Cardiac muscle cell (in vitro differentiated cells and primary cell): ENCODE measurements at places on chromosomes 2 and 18.

DNA sequence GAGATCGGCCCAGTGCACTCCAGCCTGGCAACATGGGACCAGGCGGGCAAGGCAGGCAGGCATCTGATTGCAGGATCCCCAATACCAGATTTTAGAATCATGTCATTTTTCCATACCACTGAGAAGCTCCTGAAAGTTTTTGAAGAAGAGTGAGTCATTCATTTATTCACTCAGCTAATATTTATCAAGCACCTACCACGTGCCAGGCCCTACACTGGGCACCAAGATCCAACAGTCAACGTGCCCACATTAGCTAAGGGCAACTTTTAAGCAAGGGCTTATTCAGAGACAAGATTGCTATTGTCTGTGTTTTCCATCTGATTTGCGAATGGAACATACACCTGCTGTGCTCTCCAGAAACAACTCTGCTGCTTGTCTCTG, 126.8 kb upstream of the LGALSL start:
- no peaks in the 10 kb centered on the region for H3K36me3 ChIP-seq
- DNase-seq = no peak
- no peak overlapping the region for H3K27ac ChIP-seq
- H3K4me1 ChIP-seq = peaks cover 10% of the 10 kb centered on the region
- H3K4me3 ChIP-seq = no peak overlapping the region

DNA sequence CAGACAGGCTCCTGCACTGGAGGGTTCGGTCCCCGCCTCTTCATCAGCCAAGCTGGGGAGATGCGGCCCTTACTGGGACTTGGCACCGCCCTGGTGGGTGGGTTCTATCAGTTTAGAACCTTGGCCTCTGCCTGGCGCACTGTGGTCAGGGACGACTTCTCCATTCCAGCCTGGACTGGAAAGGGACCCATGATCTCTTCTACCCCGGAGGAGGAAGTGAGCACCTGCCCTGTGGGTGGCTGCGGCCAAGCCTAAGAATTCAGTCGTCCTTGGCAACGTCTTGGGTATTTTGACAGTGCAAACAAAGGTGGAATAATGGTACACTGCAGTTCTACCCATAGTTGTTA, 106.9 kb upstream of the CD302 start:
- peaks cover 68% of the 10 kb centered on the region for H3K27me3 ChIP-seq
- H3K36me3 ChIP-seq = no peaks in the 10 kb centered on the region
- no peak for DNase-seq
- H3K4me1 ChIP-seq = no peaks in the 10 kb centered on the region

DNA sequence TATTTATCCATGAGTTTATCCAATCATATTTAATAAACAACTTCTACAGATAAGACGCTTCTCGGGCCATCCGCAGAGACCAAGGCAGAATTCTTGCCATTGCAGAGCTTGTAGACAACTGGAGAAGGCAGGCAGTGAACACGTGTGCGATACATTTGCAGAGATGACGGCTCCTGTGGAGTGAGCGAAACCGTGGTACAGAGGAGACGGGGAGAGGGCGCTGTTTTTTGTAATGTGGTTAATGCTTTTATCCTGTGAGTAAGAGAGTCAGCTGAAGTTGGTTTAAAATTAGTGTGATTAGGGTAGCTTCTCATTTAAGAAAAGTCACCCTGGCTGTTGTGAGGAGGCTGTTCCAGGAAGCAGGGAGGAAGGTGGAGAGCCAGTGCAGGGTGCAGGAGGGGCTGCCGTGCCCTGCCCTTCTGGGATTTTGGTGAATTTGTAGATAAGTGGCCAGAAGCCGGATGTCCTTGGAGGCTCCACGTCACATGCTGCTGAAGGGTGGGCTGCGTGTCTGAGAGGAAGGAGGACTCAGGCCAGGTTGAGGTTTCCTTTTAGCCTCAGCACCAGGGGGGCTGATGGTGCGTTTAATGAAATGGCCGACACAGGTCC, 151.4 kb downstream of the SNTG2 start:
- no peaks in the 10 kb centered on the region for H3K4me1 ChIP-seq
- no peak overlapping the region for H3K4me3 ChIP-seq
- no peaks in the 10 kb centered on the region for H3K36me3 ChIP-seq

DNA sequence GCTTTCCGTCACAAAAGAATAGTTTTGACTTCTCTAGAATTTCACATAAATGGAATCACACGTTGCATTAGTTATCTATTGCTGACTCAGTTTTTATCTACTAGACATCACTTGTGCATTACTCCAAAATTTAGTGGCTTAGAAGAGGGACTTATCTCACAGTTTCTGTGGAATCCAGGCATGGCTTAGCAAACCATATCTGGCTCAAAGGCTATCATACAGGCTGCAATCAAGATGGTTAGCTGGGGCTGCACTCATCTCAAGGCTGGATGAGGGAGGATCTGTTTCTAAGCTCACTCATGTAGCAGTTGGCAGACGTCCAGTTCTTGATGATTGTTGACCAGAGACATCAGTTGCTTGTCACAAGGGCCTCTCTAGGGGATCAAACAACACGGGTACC, 6.6 kb upstream of the DSC3 start:
- no peaks in the 10 kb centered on the region for H3K36me3 ChIP-seq
- H3K4me1 ChIP-seq = peaks cover 14% of the 10 kb centered on the region
- peaks cover 8% of the 10 kb centered on the region for H3K27me3 ChIP-seq
- no peak overlapping the region for H3K4me3 ChIP-seq
- peak overlapping the region; percentile 53 for H3K27ac ChIP-seq
- no peak for DNase-seq

GRCh38 chr2:43221124-43221762, 5.2 kb downstream of the ZFP36L2 start:
- no peaks in the 10 kb centered on the region for H3K27me3 ChIP-seq
- no peak for DNase-seq
- H3K4me1 ChIP-seq = peaks cover 66% of the 10 kb centered on the region
- H3K27ac ChIP-seq = peak overlapping the region; percentile 98
- peaks cover 11% of the 10 kb centered on the region for H3K36me3 ChIP-seq
- peak overlapping the region; percentile 24 for H3K4me3 ChIP-seq

DNA sequence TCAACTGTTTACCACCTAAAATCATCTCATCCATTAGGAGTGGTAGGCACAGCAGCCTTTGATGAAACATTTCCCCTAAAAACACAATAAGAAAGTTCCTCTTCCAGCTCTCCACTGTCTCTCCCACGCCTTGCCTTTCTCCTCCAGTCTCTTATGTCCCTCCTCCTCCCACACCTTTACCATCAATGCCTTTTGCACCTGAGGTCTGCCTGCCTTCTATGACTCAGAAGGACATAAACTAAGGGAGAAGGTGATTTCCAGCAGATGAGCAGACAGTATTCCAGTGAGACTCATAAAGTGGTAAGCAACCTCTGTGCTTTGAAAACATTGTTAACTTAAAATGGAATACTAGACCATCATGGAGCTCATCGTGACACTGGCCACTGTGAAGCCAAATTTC, 34.2 kb upstream of the NDUFV2 start:
- H3K27ac ChIP-seq = no peak overlapping the region
- H3K36me3 ChIP-seq = no peaks in the 10 kb centered on the region
- H3K27me3 ChIP-seq = no peaks in the 10 kb centered on the region
- DNase-seq = no peak
- H3K4me3 ChIP-seq = no peak overlapping the region
- no peaks in the 10 kb centered on the region for H3K4me1 ChIP-seq

DNA sequence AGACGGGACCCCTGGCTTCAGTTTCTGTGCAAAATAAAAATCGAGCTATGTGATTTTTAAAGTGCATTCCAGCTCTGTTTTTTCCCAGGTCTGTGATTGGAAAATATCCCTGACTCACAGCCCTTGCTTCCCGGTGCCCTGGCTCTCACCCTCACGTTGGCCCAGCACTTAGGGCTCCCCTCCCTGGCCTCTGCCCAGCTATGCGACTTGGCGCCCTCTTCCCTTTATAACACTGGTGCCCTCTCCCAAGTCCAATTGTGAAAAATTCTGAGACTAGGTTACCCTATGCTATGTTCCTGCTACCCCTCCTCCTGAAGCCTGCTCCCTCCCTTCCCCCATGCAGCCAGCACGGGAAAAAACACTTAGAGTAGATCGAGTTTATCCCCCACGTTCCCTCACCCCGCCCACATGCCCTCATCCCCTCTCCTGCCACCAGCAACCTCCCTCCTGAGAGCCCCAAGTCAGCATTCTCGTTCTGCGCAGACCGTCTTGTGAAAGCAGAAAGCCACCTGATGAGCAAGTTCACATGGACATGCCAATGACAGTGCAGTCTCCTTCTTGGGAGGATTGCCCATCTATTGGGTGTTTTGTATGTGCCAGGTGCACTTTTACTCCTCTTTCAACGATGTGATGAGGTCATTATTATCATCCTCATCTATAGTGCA, 228.8 kb downstream of the VAPA start:
- no peak for DNase-seq
- no peaks in the 10 kb centered on the region for H3K27me3 ChIP-seq
- no peaks in the 10 kb centered on the region for H3K36me3 ChIP-seq
- H3K4me1 ChIP-seq = peaks cover 15% of the 10 kb centered on the region

GRCh38 chr2:127110985-127111384, 4.0 kb upstream of the BIN1 start:
- H3K36me3 ChIP-seq = no peaks in the 10 kb centered on the region
- peaks cover 7% of the 10 kb centered on the region for H3K27me3 ChIP-seq
- H3K27ac ChIP-seq = no peak overlapping the region

GRCh38 chr18:48319801-48320638, 89.2 kb downstream of the ZBTB7C start:
- DNase-seq = no peak
- no peak overlapping the region for H3K27ac ChIP-seq
- no peak overlapping the region for H3K4me3 ChIP-seq
- H3K4me1 ChIP-seq = peaks cover 8% of the 10 kb centered on the region
- H3K36me3 ChIP-seq = no peaks in the 10 kb centered on the region
- no peaks in the 10 kb centered on the region for H3K27me3 ChIP-seq

GRCh38 chr18:22773944-22774343, 159.2 kb upstream of the RBBP8 start:
- peaks cover 4% of the 10 kb centered on the region for H3K4me1 ChIP-seq
- H3K4me3 ChIP-seq = no peak overlapping the region
- no peak overlapping the region for H3K27ac ChIP-seq
- DNase-seq = no peak
- H3K27me3 ChIP-seq = no peaks in the 10 kb centered on the region

DNA sequence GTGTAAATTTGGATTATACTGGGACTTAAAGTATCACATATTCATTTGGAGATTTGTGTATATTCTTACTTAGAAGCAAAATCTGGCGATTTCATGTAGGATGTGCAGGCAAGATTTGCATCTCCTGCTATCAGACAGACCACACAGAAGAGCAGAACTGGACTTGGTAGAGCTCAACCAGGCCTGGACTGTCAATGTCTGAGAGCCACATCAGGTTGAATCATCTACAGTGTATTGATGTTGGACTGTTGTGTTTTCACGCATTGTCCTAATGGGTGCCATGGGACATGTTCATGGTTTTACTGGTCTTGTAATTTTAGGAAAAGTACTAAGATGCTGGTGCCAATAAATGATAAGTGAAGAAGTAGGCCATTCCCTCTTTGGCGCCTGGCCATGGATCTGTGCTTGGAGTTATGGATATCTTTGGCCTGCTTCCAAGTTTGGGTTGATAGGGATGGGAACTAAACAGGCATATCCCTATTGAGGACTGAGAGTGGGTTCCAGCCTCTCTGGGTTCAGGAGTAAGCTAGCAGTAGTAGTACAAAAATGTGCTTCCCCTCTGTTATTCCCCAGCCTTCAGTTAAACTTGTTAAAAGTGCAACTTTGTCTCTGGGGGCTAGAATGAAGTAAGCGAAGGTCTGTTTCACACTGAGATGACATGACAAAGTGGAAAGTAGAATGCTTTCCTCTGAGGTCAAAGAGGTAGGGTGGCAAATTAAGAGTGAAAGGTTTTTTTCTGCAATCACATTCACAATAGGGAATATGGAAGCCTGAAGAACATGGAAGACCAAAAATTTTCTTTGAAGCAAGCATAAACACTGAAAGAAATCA, 49.2 kb upstream of the NEMP2 start:
- no peaks in the 10 kb centered on the region for H3K36me3 ChIP-seq
- no peak overlapping the region for H3K27ac ChIP-seq
- H3K4me1 ChIP-seq = peaks cover 26% of the 10 kb centered on the region
- no peak overlapping the region for H3K4me3 ChIP-seq
- H3K27me3 ChIP-seq = no peaks in the 10 kb centered on the region

- peak overlapping the region; percentile 76 for H3K27ac ChIP-seq
- H3K4me1 ChIP-seq = peaks cover 18% of the 10 kb centered on the region
- H3K36me3 ChIP-seq = no peaks in the 10 kb centered on the region
Observed at GRCh38 chr2:172480301-172481218, 53.2 kb downstream of the ITGA6 start.

GRCh38 chr2:238107525-238108422, 7.6 kb downstream of the ESPNL start:
- H3K36me3 ChIP-seq = no peaks in the 10 kb centered on the region
- H3K27me3 ChIP-seq = no peaks in the 10 kb centered on the region
- H3K4me3 ChIP-seq = no peak overlapping the region
- no peak for DNase-seq
- H3K4me1 ChIP-seq = peaks cover 11% of the 10 kb centered on the region

DNA sequence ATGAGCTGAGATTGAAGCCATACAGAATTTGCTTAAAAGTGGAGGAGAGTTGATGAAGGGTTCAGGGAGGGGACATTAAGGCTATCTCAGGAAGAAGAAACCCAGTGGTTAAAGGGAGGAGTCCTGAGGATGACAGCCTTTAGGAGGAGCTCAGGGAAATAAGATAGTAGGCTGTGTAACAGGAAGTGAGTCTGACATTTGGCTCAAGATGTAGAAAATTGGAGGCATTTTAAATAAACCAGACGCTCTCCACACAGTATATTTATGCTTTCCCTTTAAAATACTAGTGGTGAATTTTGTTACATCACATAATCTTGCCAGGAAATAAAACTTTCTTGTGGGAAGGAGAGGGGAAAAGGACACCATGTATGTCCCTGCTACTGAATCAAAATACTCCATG, 11.6 kb downstream of the KCNH7 start:
- no peak for DNase-seq
- H3K27ac ChIP-seq = peak overlapping the region; percentile 77
- no peaks in the 10 kb centered on the region for H3K27me3 ChIP-seq
- H3K4me1 ChIP-seq = peaks cover 52% of the 10 kb centered on the region

- H3K27ac ChIP-seq = peak overlapping the region; percentile 99
- DNase-seq = no peak
- peak overlapping the region; percentile 72 for H3K4me3 ChIP-seq
- peaks cover 18% of the 10 kb centered on the region for H3K4me1 ChIP-seq
- H3K36me3 ChIP-seq = no peaks in the 10 kb centered on the region
Observed at GRCh38 chr2:134917360-134917865, 1.2 kb upstream of the CCNT2 start.

- no peaks in the 10 kb centered on the region for H3K4me1 ChIP-seq
- no peak within 1 kb of the TSS for H3K4me3 ChIP-seq
- peak within 1 kb of the TSS; percentile 69 for H3K27ac ChIP-seq
- DNase-seq = peak; percentile 69
Observed at GRCh38 chr2:218607436-218608115, at the start of gene PLCD4. PLCD4 (plus strand) TSS chr2:218607899; CDS start chr2:218615740, 7,841 bp downstream.

- DNase-seq = no peak
- H3K27ac ChIP-seq = no peak overlapping the region
- no peaks in the 10 kb centered on the region for H3K36me3 ChIP-seq
- H3K27me3 ChIP-seq = no peaks in the 10 kb centered on the region
- peaks cover 9% of the 10 kb centered on the region for H3K4me1 ChIP-seq
- H3K4me3 ChIP-seq = no peak overlapping the region
Observed at GRCh38 chr18:59453468-59453961, 94.5 kb upstream of the LMAN1 start.
